ENCODE measurements at places on chromosomes 13 and 19.

- DNase-seq: no peak
These were observed 2.0 kb downstream of the FBL start for GRCh38 chr19:39843919-39844793.

- no peak for DNase-seq
These were observed 39.6 kb downstream of the NUMBL start for GRCh38 chr19:40650749-40651305.

- no peak for DNase-seq
These were observed 12.2 kb downstream of the C19orf47 start for GRCh38 chr19:40335855-40336600.

- no peak for DNase-seq
These were observed 40.4 kb downstream of the EDNRB start for GRCh38 chr13:77878190-77878589.

DNA sequence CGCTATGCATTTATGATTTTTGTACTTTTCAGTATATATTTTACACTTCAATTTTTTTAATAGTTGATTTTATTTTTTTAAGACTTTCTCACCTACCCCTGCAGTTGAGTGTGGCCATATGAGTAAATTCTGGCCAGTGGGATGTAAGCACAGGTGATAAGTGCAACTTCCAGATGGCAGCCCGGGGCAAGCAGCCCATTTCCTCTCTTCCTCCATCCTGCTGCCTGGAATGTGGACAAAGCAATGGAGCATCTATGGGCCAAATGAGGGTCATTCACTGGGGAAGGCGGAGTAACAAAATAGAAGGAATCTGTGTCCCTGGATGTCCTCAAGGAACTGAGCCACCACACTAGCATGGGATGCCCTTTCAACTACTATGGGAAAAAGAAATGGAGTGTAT is 12.3 kb downstream of the RFXAP start:
- no peak for DNase-seq

DNA sequence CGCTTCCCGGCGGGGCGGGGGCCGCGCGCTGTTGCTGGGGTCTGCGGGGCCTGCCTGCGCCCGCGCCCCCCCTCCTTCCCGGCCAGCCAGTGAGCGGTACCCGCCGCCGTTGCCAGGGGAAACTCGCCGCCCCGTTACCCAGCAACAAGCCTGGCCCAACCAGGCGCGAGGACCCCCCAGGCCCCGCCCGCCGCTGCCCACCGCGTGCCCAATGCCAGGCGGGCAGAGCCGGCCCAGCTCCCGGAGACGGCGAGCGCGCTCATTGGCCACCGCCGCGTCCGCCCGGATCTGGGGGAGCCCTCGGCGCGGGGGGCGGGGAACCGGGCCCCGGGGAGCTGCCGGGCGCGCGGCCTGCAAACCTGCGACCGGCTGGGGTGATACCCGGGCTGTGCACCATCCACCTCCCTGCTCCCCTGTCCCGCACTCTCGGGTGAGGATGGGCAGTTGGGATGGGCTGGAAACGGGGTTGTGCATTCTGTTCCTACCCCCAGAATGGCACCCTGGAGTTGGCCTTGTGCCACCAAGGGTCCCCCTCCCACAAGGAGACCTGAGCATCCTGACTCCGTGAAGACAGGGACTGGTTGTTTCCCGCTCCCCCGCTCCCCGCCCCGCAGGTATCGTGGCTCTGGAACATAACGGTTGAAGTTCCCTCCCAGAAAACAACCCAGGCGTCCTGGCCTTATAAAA is 8.8 kb upstream of the BBC3 start:
- no peak for DNase-seq

- no peak for DNase-seq
These were observed 37.5 kb upstream of the PNMA8B start for GRCh38 chr19:46533078-46533620.

DNA sequence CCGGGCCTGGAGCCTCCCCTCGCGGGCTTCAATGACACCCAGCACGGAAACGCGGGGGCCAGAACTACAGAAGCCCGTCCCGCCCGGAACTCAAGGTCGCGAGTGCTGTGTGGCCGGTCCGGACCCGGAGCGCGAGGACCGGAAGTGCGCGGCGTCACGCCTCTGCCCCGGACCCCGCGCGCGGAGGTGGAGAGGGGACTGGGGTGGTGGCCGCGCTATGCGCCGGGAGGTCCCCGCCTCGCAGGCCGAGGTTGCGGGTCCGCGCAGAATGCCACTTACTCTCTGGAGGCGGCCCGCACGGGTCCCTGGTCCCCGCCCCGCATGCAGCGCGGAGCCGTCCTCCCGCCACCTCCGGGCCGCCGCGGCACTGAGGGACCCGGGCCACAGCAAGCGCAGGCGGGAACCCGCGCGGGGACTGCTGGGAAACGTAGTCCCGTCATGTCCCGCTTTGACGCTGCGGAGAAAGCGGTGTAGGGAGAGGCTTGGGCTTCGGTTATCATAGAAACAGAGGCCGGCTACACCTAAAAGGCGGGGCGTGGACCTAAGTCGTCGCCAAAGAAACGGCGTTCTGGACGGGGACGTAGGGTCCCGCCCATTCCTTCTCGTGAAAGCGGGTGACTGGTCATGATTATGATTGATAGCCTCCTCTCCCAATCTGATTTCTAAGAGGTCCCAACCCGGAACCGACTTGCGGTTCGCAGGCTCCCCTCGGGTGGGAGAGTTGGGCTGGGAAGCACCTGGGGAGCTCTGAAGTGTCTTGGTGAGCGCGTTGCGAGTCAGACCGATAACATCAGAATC is at the start of gene ZNF837:
Gene ZNF837, minus strand, starts transcription at position 369 of the 798 bp plus-strand sequence. CDS start 11,698 bp downstream, outside the sequence.
- peak; percentile 99 for DNase-seq

GRCh38 chr13:49594576-49594975 is 9.2 kb upstream of the RCBTB1 start:
- DNase-seq: no peak

GRCh38 chr19:5095568-5095850 is 126.6 kb downstream of the KDM4B start:
- DNase-seq: no peak

- DNase-seq: no peak
These were observed 722 bp downstream of the COLGALT1 start for GRCh38 chr19:17555929-17556813.
